ENCODE measurements at places on chromosomes 7 and 10. TPM values are rescaled to one million over a fixed set of nuclear protein-coding genes. Genes with fewer than 3 reads are reported as not detected.

The THSD7A gene
- polyA plus RNA-seq, result 3.7 TPM

The MINDY4 gene
- polyA plus RNA-seq, result 12.3 TPM

The AKR1C1 gene
- 12.0 TPM for polyA plus RNA-seq

The EBF3 gene
- 7.5 TPM for polyA plus RNA-seq

The ERVW-1 gene
- 0.76 TPM for polyA plus RNA-seq

The CDNF gene
- 3.2 TPM for polyA plus RNA-seq

The TUBB8 gene
- polyA plus RNA-seq, result 0.81 TPM

GRCh38 chr10:22712956-22713852 is 1.2 kb downstream of the PIP4K2A start:
- peaks cover 20% of the 10 kb centered on the region for H3K27me3 ChIP-seq
- H3K4me1 ChIP-seq, result peaks cover 4% of the 10 kb centered on the region
- no peak overlapping the region for H3K27ac ChIP-seq
- H3K4me3 ChIP-seq, result peak overlapping the region; percentile 84

GRCh38 chr7:75992083-75992755 is 2.2 kb downstream of the TMEM120A start:
- DNase-seq, result no peak
- no peak overlapping the region for H3K4me3 ChIP-seq
- peaks cover 16% of the 10 kb centered on the region for H3K4me1 ChIP-seq
- H3K27ac ChIP-seq, result no peak overlapping the region
- H3K27me3 ChIP-seq, result no peaks in the 10 kb centered on the region

DNA sequence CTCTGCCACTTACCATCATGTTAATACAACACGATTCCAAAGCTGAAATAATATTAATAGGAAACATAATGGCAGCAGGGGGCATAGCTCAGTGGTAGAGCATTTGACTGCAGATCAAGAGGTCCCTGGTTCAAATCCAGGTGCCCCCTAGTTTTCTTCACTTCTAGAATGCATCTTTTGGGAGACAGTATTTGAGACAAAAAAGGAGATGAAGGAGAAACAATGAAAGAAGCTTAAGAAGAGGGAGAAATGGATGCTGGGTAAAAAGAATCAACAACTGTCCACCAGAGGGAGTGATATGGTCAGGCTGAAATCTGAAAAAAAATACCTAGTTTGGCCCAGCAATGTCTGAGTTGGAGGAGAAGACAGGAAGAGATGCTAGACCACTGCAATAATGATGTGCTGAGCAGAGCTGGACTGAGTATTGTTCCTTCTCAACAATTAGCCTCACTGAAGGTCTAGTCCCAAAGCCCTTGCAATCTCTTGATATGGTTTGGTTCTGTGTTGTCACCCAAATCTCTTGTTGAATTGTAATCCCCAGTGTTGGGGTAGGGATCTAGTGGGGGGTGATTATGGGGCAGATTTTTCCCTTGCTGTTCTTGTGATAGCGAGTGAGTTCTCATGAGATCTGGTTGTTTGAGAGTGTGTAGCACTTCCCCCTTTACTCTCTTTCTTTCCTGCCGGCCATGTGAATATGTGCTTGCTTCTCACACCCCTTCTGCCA is 48.3 kb downstream of the ZNF783 start:
- no peaks in the 10 kb centered on the region for H3K27me3 ChIP-seq
- H3K36me3 ChIP-seq, result no peaks in the 10 kb centered on the region
- H3K27ac ChIP-seq, result no peak overlapping the region
- H3K4me3 ChIP-seq, result no peak overlapping the region

DNA sequence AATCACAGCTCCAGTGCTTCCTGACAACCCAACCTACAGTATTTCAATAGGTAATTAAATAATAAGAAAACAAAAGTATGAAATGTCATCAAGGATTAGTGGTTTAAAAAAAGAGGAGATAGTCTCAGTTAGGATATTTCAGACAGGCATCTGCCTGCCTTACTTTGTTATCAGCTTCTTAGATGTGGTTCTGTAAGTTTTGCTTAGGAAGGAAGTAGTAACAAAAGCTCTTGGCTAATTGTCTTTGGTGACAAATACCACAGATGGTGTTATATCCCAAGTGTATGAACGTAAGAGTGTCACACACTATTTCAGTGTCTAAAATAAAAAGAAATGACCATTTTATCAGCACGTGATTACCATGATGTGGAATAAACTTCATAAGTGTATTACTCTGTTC is 9.8 kb upstream of the ACTA2 start:
- no peak for DNase-seq
- no peaks in the 10 kb centered on the region for H3K27me3 ChIP-seq
- H3K27ac ChIP-seq, result no peak overlapping the region
- H3K4me1 ChIP-seq, result no peaks in the 10 kb centered on the region
- no peaks in the 10 kb centered on the region for H3K36me3 ChIP-seq

DNA sequence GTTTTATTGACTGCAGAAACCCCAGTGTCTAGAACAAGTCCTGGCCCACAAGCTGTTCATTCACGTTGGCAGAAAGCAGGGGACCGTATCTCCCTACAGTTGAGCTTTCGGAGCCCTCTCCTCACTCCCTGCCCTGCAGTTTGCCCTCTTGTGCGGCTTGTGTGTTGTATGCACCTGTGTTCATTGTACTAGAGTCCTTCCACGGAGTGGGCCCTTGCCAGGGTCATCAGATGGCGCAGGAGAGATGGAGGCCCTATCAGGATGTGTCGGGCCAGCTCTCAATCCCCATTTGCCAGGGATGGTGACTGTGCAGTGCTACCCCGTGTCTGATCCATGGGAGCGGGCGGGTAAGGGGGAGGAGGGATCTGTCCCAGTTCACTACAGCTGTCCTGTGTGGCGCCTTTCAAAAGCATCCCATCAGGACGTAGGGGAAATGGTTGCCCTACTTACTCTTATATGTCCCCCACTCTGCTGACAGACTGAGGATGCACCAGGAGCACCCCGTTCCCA is 77.4 kb upstream of the PRR15 start:
- no peak overlapping the region for H3K27ac ChIP-seq
- H3K27me3 ChIP-seq, result no peaks in the 10 kb centered on the region
- DNase-seq, result no peak
- peaks cover 48% of the 10 kb centered on the region for H3K4me1 ChIP-seq
- H3K4me3 ChIP-seq, result no peak overlapping the region
- H3K36me3 ChIP-seq, result no peaks in the 10 kb centered on the region

GRCh38 chr7:127730658-127731276 is 78.8 kb downstream of the SND1 start:
- H3K27me3 ChIP-seq, result no peaks in the 10 kb centered on the region
- DNase-seq, result no peak
- H3K4me3 ChIP-seq, result no peak overlapping the region
- no peak overlapping the region for H3K27ac ChIP-seq

- no peaks in the 10 kb centered on the region for H3K4me1 ChIP-seq
- no peaks in the 10 kb centered on the region for H3K36me3 ChIP-seq
- no peak overlapping the region for H3K4me3 ChIP-seq
- H3K27me3 ChIP-seq, result peaks cover 56% of the 10 kb centered on the region
- DNase-seq, result no peak
These were observed 25.3 kb downstream of the EN2 start for GRCh38 chr7:155483245-155483644.

DNA sequence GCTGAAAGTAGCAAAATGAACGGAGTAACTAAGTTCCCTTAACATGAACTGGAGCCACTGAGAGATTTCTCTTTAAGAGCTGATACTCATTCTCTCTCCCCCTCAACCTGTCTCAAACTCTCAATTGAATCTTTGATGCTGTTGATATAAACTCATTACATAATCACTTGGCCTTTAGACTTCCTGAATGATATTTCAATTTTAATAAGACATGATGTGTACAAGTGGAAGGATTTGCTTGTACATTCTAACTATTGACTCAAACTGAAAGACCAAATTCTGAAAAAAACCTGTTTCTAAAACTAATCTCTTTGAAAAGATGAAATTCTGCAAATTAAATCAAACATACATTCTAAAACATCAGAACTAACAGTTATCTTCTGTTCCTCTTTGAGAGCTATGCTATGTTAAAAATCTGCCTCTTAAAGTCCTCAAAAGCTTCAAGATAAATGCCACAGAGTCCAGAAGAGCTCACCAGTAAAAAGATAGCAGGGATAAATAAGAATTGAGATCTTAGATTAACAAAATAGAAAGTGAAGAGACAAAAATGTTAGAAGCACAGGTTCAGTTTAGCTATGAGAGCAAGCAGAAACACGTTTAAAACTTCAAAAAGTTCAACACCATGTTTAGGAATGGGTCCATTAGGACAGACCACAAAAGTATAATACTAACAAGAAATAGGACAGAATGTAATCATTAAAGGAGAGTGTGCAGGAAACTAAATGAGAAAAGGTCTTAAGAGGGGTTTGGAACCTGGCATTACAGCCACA is 46.1 kb downstream of the TNPO3 start:
- H3K4me3 ChIP-seq, result no peak overlapping the region
- no peaks in the 10 kb centered on the region for H3K4me1 ChIP-seq
- no peaks in the 10 kb centered on the region for H3K27me3 ChIP-seq
- H3K36me3 ChIP-seq, result peaks cover 21% of the 10 kb centered on the region
- no peak overlapping the region for H3K27ac ChIP-seq

GRCh38 chr10:24723788-24724380 is at the start of gene ARHGAP21:
ARHGAP21 (minus strand) TSS chr10:24723887; CDS start chr10:24721899, 1,988 bp downstream.
- DNase-seq, result peak; percentile 79
- H3K27me3 ChIP-seq, result no peaks in the 10 kb centered on the region
- H3K4me3 ChIP-seq, result peak within 1 kb of the TSS; percentile 92
- H3K4me1 ChIP-seq, result peaks cover 3% of the 10 kb centered on the region
- H3K27ac ChIP-seq, result peak within 1 kb of the TSS; percentile 97
- H3K36me3 ChIP-seq, result peaks cover 2% of the 10 kb centered on the region

- H3K27me3 ChIP-seq, result no peaks in the 10 kb centered on the region
- no peak for DNase-seq
- H3K4me3 ChIP-seq, result no peak overlapping the region
- H3K36me3 ChIP-seq, result no peaks in the 10 kb centered on the region
- no peak overlapping the region for H3K27ac ChIP-seq
These were observed 488.3 kb downstream of the TNS3 start for GRCh38 chr7:47093320-47094234.

GRCh38 chr7:92645114-92646061 is 55.2 kb upstream of the FAM133B start:
- H3K4me3 ChIP-seq, result no peak overlapping the region
- peak; percentile 79 for DNase-seq
- H3K27ac ChIP-seq, result peak overlapping the region; percentile 92
- no peaks in the 10 kb centered on the region for H3K27me3 ChIP-seq

DNA sequence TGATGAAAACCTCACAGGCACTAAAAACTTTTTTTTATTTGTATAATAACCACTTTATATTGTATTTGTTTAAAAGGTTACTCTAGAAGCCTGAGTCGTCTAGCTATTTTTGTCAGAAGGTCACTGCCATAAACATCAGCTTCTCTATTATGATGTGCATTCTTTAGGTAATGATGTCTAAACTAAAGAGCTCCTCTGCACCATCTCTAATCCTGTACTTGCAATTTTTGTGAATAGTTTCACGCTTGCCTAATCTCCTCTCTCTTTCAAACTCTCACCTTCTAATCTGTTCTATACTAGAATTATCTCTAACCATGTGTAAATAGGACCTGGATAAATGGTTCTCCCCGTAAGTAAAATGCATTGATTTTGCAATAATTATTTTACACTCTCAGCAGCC is 10.5 kb upstream of the CHUK start:
- no peaks in the 10 kb centered on the region for H3K4me1 ChIP-seq
- no peak overlapping the region for H3K27ac ChIP-seq
- H3K36me3 ChIP-seq, result peaks cover 59% of the 10 kb centered on the region
- no peak overlapping the region for H3K4me3 ChIP-seq

- H3K27me3 ChIP-seq, result no peaks in the 10 kb centered on the region
- peaks cover 1% of the 10 kb centered on the region for H3K36me3 ChIP-seq
- no peak overlapping the region for H3K4me3 ChIP-seq
These were observed 52.9 kb downstream of the BTAF1 start for GRCh38 chr10:91976317-91977051.

- peaks cover 10% of the 10 kb centered on the region for H3K4me1 ChIP-seq
- H3K27ac ChIP-seq, result no peak overlapping the region
- H3K4me3 ChIP-seq, result no peak overlapping the region
- DNase-seq, result no peak
These were observed 42.3 kb upstream of the RBM33 start for GRCh38 chr7:155602156-155602555.

- no peak overlapping the region for H3K27ac ChIP-seq
- no peaks in the 10 kb centered on the region for H3K4me1 ChIP-seq
- no peaks in the 10 kb centered on the region for H3K27me3 ChIP-seq
- no peak overlapping the region for H3K4me3 ChIP-seq
These were observed 437.5 kb upstream of the MBL2 start for GRCh38 chr10:53209944-53210611.

DNA sequence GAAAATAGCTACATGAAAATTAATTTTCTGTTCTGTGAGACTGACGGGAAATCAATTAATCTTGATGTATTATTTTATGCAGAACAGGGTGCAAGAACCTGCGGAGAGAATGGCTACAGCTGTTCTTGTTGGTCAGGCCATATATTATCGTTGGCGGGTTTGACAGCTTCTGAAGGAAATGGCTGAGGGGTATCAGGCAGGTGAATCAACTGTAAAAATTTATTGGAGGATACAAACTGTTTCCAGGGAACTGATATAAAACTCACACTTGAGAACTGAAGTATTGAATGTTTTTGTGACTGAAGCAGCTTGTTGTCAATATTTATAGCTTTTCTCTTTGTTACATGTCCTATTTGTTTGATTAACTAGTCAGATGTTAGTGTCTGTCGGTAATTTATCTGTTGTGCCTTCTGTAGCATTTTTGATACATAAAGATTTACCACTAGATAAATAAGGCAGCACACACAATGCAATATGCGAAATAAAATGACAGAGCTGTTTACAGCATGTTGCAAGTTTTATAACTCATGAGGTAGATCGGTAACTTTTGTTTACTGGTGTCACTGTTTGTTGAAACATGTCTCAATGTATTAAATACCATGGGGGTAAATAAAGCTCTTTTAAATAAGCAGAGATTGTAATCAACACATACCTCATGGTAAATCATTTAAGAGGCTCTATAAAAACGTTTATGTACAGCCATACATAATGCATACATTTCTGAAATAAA is 308.2 kb downstream of the LRMDA start:
- no peaks in the 10 kb centered on the region for H3K36me3 ChIP-seq
- no peak overlapping the region for H3K27ac ChIP-seq
- no peaks in the 10 kb centered on the region for H3K27me3 ChIP-seq
- H3K4me1 ChIP-seq, result no peaks in the 10 kb centered on the region
- no peak overlapping the region for H3K4me3 ChIP-seq
- DNase-seq, result no peak

DNA sequence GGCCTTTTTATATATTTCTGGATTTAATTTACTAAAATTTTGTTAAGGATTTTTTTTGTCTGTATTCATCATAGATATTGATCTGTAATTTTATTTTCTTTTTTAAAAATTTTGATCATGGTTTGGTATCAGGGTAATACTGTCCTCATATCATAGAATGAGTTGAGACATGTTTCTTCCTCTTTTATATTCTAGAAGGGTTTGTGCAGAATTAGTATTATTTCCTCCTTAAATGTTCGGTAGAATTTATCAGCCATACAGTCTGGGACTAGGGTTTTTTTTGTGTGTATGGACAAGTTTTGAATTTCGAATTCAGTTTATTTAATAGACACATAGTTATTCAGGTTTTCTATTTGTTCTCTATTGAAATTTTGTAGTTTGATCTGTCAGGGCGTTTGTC is 54.0 kb downstream of the SHOC2 start:
- no peak overlapping the region for H3K4me3 ChIP-seq
- DNase-seq, result no peak
- no peak overlapping the region for H3K27ac ChIP-seq
- H3K27me3 ChIP-seq, result no peaks in the 10 kb centered on the region
- H3K4me1 ChIP-seq, result no peaks in the 10 kb centered on the region
- H3K36me3 ChIP-seq, result no peaks in the 10 kb centered on the region

Measured in large intestine (tissue), 12 donors.